Activated naive CD4-positive, alpha-beta T cell treated with anti-CD3 and anti-CD28 coated beads for 36 hours (primary cell): ENCODE measurements at places on chromosomes 3 and 15. TPM values are rescaled to one million over a fixed set of nuclear protein-coding genes. Genes with fewer than 3 reads are reported as not detected.

Gene ROBO2
- total RNA-seq, result not detected

DNA sequence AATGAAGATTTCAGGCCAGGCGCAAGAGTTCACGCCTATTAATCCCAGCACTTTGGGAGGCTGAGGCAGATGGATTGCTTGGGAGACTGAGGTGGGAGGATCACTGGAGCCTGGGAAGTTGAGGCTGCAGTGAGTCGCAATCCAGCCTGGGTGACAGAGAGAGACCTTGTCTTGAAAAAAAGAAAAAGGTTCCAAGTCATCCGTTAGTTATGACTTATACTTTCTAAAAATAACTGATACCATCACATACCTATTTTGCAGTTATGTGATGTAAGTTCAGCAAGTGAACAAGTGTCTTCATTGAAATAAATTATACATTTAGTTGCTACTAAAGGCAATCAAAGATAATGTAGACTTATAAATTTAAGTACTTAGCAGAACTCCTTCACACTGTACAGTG is 22.1 kb downstream of the CLPX start:
- H3K27me3 ChIP-seq, result no peaks in the 10 kb centered on the region
- peaks cover 9% of the 10 kb centered on the region for H3K36me3 ChIP-seq
- no peak for DNase-seq

- H3K27ac ChIP-seq, result no peak overlapping the region
- H3K27me3 ChIP-seq, result no peaks in the 10 kb centered on the region
- peak; percentile 24 for DNase-seq
Observed at GRCh38 chr3:45817831-45818522, 21.6 kb upstream of the SLC6A20 start.

DNA sequence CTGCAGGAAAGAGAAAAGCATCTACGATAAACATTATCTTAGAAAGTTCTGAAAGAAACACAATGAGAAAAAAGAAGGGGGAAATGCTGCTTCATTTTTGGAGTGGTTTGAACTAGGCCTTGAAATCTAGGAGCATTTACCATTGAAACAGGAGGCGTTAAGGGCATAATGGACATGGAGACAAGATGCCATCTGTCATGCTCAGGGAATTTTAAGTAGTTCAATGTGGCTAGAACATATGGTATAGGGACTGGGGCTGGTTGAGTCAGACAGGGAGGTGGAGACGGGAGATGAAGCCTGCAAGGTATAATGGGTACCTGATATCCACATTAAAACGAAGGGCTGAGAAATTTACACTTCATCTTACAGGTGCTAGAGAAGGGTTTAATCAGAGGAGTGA is 10.4 kb upstream of the PLAAT1 start:
- H3K36me3 ChIP-seq, result no peaks in the 10 kb centered on the region
- no peaks in the 10 kb centered on the region for H3K4me1 ChIP-seq
- DNase-seq, result no peak
- H3K27me3 ChIP-seq, result peaks cover 6% of the 10 kb centered on the region

DNA sequence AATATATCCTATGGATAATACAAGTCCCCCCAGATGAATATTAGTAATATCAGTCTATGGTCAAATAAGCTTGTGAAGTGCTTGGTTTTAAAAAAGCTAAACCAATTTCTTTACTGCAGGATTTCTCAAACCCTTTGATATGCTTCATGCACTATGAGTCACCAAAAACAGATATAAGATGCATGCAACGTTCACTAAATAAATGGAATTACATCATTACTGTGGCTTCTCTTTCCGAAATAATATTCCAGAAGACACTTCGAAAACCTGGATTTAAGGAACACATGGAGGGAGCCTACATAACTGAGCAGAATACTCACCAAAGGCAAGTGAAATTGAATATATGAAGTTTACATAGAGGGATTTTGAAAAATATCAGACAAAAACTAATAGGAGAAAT is 126.3 kb upstream of the ABI3BP start:
- H3K36me3 ChIP-seq, result no peaks in the 10 kb centered on the region
- H3K4me1 ChIP-seq, result no peaks in the 10 kb centered on the region
- H3K4me3 ChIP-seq, result no peak overlapping the region
- peaks cover 10% of the 10 kb centered on the region for H3K27me3 ChIP-seq

GRCh38 chr3:195030791-195031321 is 240.1 kb downstream of the XXYLT1 start:
- no peak overlapping the region for H3K4me3 ChIP-seq
- no peaks in the 10 kb centered on the region for H3K36me3 ChIP-seq
- no peaks in the 10 kb centered on the region for H3K4me1 ChIP-seq
- no peak for DNase-seq
- H3K27me3 ChIP-seq, result no peaks in the 10 kb centered on the region

DNA sequence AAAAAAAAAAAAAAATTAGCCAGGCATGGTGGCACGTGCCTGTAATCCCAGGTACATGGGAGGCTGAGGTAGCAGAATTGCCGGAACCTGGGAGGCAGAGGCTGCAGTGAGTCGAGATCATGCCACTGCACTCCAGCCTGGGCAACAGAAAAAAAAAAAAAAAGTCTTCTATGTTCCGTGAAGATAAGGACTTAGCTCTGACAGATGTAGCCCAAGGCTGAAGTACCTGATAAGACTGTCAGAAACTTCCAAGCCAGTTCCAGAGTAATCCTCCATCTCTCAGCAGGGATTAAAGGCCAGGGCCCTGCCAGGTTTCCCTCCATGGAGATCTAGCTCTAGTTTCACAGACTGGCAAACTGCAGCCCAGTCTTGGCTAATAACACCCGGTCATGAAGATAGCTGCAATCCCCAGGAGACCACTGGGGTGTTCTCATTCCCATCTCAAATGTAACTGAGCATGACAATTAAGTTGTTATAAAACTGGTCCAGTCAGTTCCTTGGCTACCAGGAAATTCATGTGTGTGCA is 8.5 kb downstream of the CDCP1 start:
- no peaks in the 10 kb centered on the region for H3K36me3 ChIP-seq
- no peak overlapping the region for H3K4me3 ChIP-seq
- no peak overlapping the region for H3K27ac ChIP-seq
- H3K27me3 ChIP-seq, result peaks cover 4% of the 10 kb centered on the region
- peaks cover 2% of the 10 kb centered on the region for H3K4me1 ChIP-seq

DNA sequence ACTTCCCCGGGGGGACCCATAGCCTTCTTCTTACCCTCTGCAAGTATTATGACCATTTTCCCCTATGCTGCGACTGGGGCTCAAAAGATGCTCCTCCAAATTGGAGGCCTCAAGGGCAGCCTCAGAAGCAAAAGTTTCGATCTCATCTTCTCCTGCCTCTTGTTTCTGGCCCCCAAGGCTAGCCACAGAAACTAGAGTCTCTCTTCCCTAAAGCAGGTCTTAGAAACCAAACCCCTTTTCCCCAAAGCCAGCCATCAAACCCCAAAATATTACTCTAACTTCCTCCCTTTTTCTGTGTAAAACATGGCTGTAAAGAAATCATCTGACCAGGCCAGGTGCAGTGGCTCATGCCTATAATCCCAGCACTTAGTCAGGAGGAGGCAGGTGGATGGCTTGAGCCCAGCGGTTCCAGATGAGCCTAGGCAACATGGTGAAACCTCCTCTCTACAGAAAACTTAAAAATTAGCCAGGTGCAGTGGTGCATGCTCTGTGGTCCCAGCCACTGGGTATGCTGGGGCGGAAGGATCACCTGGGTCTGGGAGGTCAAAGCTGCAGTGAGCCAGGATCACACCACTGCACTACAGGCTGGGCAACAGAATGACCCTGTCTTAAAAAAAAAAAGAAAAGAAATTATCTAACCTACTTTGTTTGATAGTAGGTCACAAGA is 36.7 kb upstream of the MFGE8 start:
- no peak overlapping the region for H3K27ac ChIP-seq
- no peaks in the 10 kb centered on the region for H3K36me3 ChIP-seq
- H3K27me3 ChIP-seq, result no peaks in the 10 kb centered on the region
- DNase-seq, result no peak

GRCh38 chr3:110198717-110199587 is 861.6 kb upstream of the DPPA4 start:
- no peak overlapping the region for H3K4me3 ChIP-seq
- no peaks in the 10 kb centered on the region for H3K36me3 ChIP-seq
- H3K4me1 ChIP-seq, result no peaks in the 10 kb centered on the region
- H3K27me3 ChIP-seq, result peaks cover 6% of the 10 kb centered on the region
- H3K27ac ChIP-seq, result no peak overlapping the region
- DNase-seq, result no peak

Gene CNTN6
- not detected for total RNA-seq

DNA sequence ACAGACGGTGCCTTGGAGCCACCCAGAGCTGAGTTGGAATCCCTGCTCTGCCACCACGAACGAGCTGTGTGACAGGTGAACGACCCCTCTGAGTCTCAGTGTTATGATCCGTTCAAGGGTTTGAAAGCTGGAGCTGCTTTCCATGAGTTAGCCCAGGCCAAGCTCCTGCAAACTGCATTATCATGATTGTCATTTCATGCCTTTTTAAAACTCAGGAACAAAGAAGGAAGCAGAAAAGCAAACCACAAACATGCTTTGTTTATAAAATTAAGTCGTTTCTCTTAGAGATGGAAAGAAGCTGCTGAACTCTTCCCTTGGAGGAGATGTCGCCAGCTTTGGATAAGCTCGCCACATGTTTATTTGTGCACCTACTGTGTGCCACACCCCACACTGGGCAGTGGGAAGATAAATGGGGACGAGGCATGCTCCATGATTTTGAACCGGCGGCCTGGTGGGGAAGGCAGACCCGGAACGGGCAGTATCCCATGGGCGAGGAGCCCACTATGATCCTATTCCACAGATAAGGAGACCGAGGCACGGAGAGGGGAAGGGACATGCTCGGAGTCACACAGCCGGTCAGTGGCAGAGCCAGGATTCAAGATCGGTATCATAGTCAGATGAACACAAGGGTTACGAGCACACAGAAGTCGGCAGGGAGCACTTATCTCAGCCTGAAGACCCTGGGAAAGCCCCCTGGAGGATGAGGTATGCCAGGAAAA is 15.9 kb downstream of the HRH1 start:
- DNase-seq, result no peak
- no peak overlapping the region for H3K27ac ChIP-seq
- H3K27me3 ChIP-seq, result no peaks in the 10 kb centered on the region
- no peak overlapping the region for H3K4me3 ChIP-seq
- no peaks in the 10 kb centered on the region for H3K4me1 ChIP-seq
- H3K36me3 ChIP-seq, result no peaks in the 10 kb centered on the region

DNA sequence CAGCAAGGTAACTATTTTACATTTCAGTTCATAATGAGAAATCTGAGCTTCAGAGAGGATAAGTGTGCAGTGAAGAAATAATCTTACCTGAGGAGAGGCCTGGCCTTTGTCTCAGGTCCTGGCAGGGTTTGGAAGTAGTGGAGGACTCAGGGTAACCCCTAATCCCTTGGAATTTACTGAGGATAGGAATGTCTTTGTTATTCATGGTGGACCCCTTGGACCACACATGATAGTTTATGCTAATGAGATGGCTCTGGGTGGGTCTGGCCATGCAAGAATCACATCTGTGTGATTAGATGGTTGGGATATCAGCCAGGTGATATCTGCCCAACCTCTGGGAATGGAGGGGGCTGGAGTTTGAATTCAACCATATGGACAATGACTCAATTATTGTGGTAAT is 65.0 kb upstream of the DAZL start:
- no peak overlapping the region for H3K27ac ChIP-seq
- H3K36me3 ChIP-seq, result no peaks in the 10 kb centered on the region
- no peak for DNase-seq

- no peak overlapping the region for H3K27ac ChIP-seq
- peaks cover 5% of the 10 kb centered on the region for H3K36me3 ChIP-seq
- H3K27me3 ChIP-seq, result no peaks in the 10 kb centered on the region
- DNase-seq, result no peak
- H3K4me1 ChIP-seq, result peaks cover 58% of the 10 kb centered on the region
Observed at GRCh38 chr15:73607405-73607804, 25.8 kb downstream of the NPTN start.

DNA sequence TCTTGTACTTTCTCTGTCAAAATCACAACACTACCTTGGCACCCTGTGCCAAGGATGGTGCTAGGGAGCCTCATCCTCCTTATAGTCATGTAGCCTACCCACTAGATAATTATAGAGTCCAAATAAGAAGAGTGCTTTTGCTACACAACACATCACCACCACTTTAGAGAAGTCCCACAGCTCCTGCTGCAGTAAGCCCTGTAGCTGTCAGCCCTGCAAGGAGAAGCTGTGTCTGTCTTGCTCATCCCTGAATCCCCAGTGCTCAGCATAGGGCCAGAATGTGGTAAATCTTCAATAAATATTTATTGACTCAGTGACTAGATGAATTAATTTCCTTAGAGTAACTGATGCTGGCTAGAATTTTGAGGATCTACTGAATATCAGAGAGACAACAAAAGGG is 190.8 kb downstream of the ZNF621 start:
- H3K4me1 ChIP-seq, result no peaks in the 10 kb centered on the region
- no peaks in the 10 kb centered on the region for H3K36me3 ChIP-seq
- no peak overlapping the region for H3K27ac ChIP-seq
- H3K4me3 ChIP-seq, result no peak overlapping the region
- DNase-seq, result no peak

- H3K4me3 ChIP-seq, result no peak overlapping the region
- H3K27me3 ChIP-seq, result no peaks in the 10 kb centered on the region
- H3K36me3 ChIP-seq, result peaks cover 4% of the 10 kb centered on the region
- peaks cover 8% of the 10 kb centered on the region for H3K4me1 ChIP-seq
Observed at GRCh38 chr15:57732526-57733331, 26.2 kb downstream of the POLR2M start.

GRCh38 chr3:15367059-15367458 is 34.7 kb upstream of the SH3BP5 start:
- no peak overlapping the region for H3K27ac ChIP-seq
- H3K4me1 ChIP-seq, result peaks cover 17% of the 10 kb centered on the region
- DNase-seq, result no peak
- no peak overlapping the region for H3K4me3 ChIP-seq
- no peaks in the 10 kb centered on the region for H3K36me3 ChIP-seq
- H3K27me3 ChIP-seq, result peaks cover 2% of the 10 kb centered on the region

DNA sequence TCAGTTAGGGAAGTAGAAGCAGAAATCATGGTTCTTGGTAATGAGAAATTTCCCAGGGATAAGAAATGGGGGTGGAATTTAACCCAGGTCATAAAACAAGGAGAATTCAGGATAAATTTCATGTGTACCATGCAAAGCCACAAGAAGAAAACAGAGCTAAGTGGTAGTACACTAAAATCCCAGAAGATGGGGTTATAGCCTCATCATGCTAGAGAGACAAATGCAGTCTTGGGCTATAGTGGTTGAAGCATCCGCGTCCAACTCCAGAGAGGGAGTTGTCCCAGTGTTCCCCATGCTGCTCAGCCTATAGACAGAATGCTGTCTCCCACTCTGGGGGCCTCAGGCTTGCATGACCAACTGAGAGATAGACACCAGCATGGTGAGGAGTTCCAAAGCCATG is 36.2 kb upstream of the CLRN1 start:
- no peaks in the 10 kb centered on the region for H3K4me1 ChIP-seq
- H3K27ac ChIP-seq, result no peak overlapping the region
- H3K27me3 ChIP-seq, result no peaks in the 10 kb centered on the region
- no peak for DNase-seq

Gene CNTN4
- not detected for total RNA-seq

DNA sequence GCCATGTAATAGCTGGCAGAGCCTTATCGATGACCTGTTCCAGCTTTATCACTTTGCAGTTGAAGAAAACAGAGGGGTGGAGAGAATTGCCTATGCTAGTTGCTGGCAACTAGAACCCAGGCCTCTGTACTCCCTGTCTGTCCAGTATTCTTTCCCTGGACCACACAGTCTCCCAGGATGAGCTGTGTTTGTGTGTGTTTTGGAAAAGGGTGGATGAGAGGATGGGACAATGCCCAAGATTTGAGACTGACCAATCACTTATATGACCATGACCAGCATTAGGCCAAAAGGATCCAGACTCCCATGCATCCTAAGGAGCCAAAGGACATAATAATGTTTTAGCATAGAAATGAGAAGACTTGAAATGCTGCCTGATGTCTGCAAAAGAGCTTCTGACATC is 102.6 kb downstream of the CD200R1L start:
- no peaks in the 10 kb centered on the region for H3K27me3 ChIP-seq
- peaks cover 37% of the 10 kb centered on the region for H3K4me1 ChIP-seq
- no peak overlapping the region for H3K4me3 ChIP-seq
- no peaks in the 10 kb centered on the region for H3K36me3 ChIP-seq
- DNase-seq, result no peak
